ENCODE measurements at places on chromosomes 12 and 14. TPM values are rescaled to one million over a fixed set of nuclear protein-coding genes. Genes with fewer than 3 reads are reported as not detected.

Gene GALNT8
- not detected for total RNA-seq

Gene NEUROD4
- not detected for total RNA-seq

Gene ARHGEF40
- total RNA-seq: 13.7 TPM

Gene CIDEB
- total RNA-seq: 0.12 TPM

Gene CAPS2
- total RNA-seq: 1.0 TPM

Gene CLEC6A
- total RNA-seq: not detected

Gene ALDH6A1
- 1.6 TPM for total RNA-seq

All from A549 treated with ZK216348 at 1 μM for 4 hours (cell line).